Activated CD8-positive, alpha-beta T cell treated with anti-CD3 and anti-CD28 coated beads, Interleukin-2, amount 10 ng/mL, durations not matched to agents 7 days and 5 days (primary cell): ENCODE measurements at places on chromosomes 11 and 22.

DNA sequence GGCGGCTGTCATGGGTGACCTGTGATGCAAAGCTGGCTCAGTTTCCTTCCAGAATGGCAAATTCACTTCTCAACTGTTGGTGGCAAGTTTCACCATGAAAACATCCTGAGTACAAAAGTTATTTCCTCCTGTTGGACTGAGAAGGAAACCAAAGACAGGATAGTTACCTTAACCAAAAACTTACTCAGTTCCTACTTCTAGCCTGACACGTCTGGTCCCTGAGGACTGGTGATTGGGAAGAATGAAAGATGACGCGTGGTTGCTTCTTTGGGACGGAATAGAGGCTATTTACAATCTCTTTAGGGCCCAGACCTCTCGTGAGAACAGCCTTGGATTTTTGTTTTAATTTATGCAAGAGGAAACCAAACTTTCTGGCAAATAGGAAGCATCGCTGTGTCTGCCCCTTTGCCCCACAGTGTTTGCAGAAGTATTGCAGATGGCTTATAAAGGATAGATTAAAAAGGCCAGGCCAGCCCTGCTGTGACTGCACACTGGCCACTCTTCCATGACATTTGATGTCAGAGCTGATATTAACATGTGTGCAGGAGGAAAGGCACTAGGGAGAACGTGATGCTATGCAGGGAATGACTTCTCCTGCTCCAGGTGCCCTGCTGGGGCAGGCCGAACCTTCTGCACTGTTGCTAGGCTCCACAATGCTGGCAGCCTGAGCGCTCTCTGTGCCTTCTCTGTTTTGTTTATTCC, 7.6 kb downstream of the VPS26B start:
- no peak for DNase-seq

GRCh38 chr22:34760276-34761008, 305.5 kb upstream of the ISX start:
- no peak for DNase-seq

- no peak for DNase-seq
Measured at GRCh38 chr11:34667810-34668582, 47.1 kb downstream of the EHF start.

- no peak for DNase-seq
Measured at GRCh38 chr11:124724979-124725718, 14.6 kb upstream of the NRGN start.

GRCh38 chr11:72548463-72548862, 114.1 kb upstream of the CLPB start:
- no peak for DNase-seq

DNA sequence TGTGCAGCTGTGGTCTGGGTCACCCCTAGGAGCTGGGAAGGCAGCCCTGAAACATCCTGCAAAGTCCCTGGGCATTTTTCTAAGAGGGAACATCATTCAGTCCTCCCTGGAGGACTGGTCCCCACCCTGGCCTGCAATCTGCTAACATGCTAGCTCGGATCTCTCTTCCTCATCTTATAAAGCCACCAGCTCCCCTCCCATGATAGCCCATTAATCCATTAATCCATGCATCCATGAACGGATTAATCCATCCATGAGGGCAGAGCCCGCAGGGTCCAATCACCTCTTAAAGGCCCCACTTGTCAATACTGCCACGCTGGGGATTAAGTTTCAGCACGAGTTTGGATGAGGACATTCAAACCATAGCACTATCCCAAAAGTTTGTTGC, 12.1 kb downstream of the PRG3 start:
- no peak for DNase-seq

DNA sequence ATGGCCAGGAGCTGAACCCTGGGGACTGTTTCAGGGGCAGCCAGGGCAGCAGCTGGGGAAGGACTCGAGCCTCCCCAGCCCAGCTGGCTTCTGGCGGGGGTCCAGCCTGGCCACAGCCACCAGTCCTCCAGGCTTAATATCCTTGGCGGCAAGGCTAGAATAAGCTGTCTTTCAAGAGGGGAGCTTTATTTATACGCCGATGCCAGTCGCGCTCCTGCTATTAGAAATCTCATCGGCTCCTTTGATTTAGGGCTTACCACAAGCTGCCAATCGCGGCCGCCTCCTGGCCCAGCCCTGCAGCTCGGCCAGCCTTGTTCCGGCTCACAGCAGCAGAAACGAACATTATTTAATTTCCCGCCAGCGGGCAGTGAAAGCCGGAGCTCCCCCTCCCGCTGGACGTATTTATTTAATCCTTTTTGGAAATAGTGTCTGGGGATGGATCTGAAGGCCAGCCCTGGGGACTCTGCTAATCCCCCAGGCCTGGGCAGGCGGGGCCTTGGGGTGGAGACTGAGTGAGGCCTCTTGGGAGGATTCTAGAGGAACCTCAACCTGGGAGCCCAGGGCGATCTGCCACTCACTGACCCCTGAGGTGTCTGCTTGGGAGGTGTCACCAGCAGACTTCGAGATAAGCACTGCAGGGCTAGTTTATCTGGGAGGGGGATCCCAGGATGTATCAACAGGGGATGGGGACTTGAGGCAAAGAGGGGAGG, 363.1 kb downstream of the MN1 start:
- no peak for DNase-seq

GRCh38 chr11:59175091-59175501, 3.2 kb downstream of the DTX4 start:
- DNase-seq, result no peak

GRCh38 chr11:11281626-11282025, 71.4 kb downstream of the CSNK2A3 start:
- no peak for DNase-seq

- DNase-seq, result no peak
Measured at GRCh38 chr11:22478169-22478568, 140.0 kb downstream of the SLC17A6 start.
